ENCODE measurements at places on chromosomes 6 and 20.

DNA sequence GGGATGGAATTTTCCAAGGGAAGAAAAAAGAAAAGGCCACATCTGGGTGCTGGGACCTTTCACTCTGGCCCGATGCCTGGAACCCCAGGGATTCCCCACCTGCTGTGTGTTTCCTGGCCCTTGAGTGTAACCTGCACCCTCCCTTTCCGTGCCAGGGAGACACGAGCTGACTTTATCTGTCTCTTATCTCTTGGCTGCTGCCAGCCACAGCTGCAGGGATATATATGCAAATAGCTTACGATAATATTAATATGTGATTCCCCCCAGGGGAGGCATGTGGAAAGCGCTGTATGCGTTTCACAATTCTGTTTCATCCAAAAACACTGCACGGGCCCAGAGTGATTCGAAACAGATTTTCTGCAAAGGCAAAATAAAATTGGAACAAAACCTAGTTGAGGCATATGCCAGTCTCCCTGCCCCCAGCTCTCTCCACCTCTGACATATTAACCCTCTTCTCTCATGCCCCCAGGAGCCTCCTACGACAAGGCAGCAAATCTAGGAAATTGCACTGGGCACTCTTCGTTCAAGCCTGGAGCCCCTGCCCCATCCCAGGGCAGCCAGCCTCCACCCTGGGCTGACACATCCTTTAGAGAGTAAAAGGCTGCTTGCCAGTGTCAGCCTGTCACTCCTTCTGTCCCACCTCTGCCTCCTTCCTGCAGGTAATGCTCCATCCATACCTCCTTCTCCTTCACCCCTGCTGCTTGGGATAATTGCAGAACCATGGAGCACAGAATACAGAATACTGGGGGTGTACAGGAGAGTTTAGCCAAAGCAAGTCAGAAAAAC, 1.3 kb downstream of the RIPOR3 start:
- no peak for DNase-seq

DNA sequence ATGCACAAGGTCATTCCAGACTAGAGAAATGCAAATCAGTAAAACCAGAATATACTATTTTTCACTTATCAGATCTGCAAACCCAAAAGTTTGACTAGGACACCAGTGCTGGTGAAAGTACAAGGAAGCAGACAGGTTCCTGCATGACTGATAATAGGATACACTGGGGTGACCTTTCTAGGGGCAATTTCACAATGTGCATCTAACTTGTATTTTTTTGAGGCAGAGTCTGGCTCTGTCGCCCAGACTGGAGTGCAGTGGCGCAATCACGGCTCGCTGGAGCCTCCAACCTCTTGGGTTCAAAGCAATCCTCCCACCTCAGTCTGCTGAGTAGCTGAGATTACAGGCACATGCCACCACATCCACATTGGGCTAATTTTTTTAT, 11.4 kb downstream of the COMMD7 start:
- no peak for DNase-seq

- DNase-seq = no peak
Measured at GRCh38 chr20:7269452-7269851, 502.0 kb downstream of the BMP2 start.

GRCh38 chr20:50126662-50127061, 13.7 kb upstream of the UBE2V1 start:
- no peak for DNase-seq

DNA sequence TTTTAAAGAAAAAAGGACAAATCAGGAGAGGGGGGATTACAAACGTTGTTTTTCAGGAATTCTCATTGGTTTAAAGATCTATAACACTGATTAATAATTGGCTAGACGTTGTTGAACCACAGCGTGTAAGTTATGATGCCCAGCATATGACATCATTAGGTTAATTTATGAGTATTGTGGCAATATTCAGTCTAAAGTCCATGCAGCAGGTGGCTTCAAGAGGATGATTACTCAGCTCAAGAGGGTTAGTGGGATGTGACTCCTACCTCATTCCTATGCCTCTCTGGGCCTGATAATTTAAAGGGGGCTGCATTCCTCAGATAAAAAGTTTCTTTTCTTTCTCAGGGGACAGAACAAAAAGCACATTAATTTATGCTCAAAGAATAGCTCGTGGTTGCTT, 1309.0 kb downstream of the EPHA7 start:
- no peak for DNase-seq

- no peak for DNase-seq
Measured at GRCh38 chr20:19026901-19027644, 185.4 kb upstream of the SLC24A3 start.

GRCh38 chr20:5150226-5151076, 23.6 kb downstream of the CDS2 start:
- no peak for DNase-seq

DNA sequence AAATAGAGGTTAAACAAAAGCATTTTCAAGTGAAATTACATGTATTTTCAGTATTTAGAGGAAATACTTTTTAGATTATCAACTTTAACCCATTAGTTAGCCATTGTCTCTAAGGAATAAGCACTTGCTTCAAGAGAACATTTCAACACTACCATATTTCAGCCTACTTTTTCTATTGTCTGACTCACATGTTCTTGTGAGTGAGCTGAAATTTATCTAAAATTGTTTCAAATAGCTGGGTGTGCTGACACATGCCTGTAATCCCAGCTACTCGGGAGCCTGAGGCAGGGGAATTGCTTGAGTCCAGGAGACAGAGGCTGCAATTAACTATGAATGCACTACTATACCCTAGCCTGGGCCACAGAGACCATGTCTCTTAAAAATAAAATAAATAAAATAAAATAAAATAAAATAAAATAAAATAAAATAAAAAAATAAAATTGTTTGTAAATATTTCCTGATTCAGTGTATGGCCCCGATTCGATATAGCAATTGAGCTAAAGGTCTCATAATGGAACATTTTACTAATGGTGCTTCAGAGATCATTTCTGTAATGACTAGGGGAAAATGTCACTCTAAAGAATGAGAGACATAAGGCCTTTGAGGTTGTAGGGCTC, 324.6 kb upstream of the PLCB4 start:
- no peak for DNase-seq

DNA sequence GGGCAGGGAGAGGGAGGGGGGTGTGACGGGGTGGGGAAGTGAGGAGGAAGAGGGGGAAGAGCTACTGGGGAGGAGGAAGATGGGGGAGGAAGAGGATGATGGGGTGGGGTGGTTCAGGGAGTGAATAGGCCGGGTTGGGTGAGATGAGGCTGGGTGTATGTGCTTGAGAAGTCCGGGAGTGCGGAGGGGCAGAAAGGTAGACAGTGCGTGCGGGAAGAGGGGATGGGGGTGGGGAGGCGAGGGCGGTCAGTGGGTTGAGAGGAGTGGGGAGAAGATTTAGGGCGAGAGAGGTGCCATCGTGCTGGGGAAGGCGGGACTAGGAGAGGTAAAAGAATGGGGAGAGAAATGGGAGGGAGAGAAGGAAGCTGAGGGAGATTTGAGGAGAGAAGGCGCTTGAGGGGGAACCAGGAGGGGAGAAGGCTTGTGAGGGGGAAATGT, 30.9 kb upstream of the NOTCH4 start:
- no peak for DNase-seq

GRCh38 chr20:63750807-63751470, 11.4 kb downstream of the SLC2A4RG start:
- DNase-seq = peak; percentile 68

DNA sequence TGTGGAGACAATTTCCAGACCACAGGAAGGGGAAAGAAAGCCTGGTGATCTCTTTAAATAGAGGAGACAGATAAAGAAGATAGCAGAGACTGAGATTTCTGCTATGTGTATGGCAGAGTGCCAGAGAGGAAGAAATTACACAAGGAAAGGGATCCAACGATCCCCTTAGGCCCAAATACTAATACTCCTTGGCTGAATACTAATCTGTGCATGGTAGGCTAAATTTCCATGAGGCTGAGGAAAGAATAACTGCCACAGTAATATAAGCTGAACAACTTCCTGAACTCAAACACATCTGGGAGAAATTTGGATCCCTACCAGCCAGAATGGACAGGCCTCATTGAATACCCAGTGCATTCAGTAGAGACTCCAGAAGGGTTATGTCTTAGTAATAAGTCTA, 83.3 kb upstream of the TNFAIP3 start:
- DNase-seq = no peak

DNA sequence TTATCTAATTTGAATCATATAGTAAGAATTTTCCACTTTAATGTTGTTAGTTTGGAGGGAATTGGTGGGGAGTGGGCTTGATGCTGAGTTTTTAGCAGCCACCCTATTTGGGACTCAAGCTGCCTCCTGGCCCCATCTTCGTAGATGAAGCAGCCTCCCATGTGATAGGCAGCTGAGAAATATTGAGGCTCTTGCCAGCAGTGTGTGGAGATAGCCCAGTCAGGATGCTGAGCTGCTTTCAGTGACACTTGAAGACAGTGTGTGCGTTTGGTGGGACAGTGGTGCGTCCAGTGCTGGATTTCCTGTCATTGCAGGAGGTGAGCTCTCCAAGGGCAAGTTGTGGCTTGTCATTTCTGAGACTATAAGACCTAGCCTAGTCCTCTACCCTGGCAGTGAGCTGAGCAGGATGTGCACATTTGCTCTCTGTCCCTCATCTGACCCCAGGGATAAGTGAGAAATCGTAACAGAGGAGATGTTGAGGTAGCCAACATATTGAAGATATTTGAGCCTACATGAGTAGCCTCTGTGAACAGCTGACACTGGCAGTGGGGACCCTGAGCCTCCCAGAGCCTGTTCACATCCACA, 47.9 kb upstream of the RNF8 start:
- no peak for DNase-seq

- DNase-seq = no peak
Measured at GRCh38 chr20:34233687-34234086, 7.5 kb upstream of the ASIP start.

- no peak for DNase-seq
Measured at GRCh38 chr6:80922916-80923455, 816.5 kb downstream of the BCKDHB start.

GRCh38 chr20:37425103-37425625, 79.2 kb downstream of the SRC start:
- DNase-seq = no peak

GRCh38 chr20:54290636-54291035, 82.7 kb downstream of the PFDN4 start:
- DNase-seq = no peak

- DNase-seq = no peak
Measured at GRCh38 chr6:11538052-11538818, 686 bp downstream of the TMEM170B start.

DNA sequence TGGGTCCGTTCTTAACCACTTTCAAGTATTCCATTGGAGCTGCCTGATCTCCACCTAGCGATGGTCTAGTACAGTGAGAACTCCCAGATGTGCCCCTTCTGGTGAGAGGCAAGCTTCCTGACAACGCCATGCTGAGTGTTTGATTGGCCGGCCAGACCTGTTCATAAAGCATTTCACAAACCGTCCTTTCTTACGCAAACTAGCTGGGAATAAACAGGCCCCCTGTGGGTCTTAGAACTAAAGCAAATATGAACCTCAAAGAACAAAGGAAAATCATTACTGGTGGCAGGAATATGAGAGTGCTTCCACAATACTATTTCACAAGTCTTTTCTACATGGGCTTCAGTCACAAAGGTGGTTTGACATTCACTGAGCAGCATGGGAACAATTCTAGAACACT, 15.6 kb upstream of the GCNT2 start:
- DNase-seq = no peak

DNA sequence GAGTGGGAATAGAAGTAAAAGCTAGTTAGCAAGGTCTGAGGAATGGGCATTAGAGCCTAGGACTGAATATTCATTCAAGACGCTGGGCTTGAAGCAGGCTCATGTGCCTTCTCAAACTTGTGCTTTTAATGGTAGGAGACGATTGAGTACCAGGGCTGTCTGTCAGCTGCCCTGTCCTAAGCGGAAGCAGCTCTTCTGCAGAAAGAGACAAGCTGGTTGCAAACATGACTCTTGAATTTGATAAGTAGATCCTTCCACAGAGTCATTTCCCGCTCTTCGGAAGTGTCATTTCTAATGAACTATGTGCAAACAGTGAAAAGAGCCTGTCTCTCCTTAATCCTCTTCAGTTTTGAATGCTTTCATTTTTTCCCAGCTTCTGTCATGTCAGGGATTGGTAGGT, 176.4 kb downstream of the TFAP2B start:
- no peak for DNase-seq

GRCh38 chr6:108568551-108569305, 8.0 kb downstream of the FOXO3 start:
- no peak for DNase-seq

DNA sequence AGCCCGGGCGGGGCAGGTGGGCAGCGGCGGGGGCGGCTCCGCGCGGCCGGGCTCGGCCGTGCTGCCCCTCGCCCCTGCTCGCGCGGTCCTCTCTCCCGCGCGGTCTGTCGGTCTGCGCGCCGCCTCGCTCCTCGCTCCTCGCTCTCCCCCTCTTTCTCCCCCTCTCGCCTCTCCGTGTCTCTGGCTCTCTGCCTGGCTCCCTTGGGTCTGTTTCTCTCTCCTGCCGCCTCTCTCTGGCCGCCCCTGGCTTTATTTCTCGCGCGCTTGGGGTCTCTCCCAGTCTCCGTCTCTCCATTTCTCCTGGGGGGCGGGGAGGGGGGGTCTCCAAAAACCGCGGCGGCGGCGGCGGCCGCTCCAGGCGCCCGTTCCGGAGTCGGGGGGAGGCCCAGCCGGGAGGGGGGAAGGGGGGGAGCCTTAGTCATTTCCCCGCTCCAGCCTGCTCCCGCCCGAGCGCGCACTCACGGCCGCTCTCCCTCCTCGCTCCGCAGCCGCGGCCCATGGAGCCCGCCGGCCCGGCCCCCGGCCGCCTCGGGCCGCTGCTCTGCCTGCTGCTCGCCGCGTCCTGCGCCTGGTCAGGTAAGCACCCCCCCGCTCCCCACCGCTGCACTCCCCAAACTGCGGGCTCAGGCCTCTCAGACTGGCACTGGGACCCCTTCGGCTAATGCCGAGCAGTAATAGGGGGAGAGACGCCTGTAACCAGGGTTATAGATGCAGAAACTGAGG, at the start of gene SIRPA:
Gene SIRPA, plus strand, starts transcription at position 457 of the 723 bp plus-strand sequence. Its CDS starts 41 bp downstream, at position 498.
- no peak for DNase-seq

GRCh38 chr20:32285621-32286371, 8.3 kb downstream of the KIF3B start:
- DNase-seq = peak; percentile 84

- DNase-seq = no peak
Measured at GRCh38 chr6:99305021-99305554, 44.4 kb downstream of the FAXC start.

DNA sequence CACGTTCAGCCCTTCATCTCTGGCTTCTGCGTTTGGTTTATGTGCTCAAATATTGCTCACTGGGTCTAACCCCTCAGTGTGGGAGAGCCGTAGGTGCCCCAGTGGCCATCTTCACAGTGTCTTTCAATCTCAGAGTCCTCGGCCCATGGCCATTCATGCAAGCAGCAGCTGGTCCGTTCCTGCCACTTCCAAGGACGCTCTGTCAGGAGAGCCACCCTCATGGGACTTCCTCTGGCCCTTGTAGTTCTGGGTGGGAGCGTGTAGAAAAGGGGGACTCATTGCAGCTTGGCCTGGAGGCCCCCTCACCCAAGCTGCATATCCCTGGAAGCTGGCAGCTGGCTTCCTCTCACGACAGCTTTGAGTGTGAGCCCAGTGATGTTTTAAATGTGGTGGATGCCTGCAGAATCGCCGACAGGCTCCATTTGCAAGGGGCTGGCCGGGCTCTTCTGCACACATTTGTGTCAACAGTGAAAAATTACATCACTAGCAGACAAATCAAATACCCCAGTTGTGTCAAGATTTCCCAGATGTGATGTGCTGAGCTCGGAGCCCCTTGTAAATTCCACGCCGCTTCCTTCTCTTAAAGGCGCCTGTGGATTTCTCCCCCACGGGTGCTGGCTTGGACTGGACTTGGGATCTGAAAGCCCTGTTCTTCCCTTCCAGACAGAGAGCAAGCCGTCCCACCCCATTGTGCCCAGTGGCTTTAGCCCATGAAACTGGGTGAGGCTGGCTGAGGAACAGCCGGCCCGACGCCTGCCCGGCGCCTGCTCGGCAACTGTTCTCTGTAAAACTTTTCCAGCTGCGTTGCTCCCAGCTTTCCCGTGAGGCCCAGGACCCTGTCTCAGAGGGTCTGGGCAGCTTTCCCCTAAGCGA, 360.1 kb downstream of the TAF4 start:
- no peak for DNase-seq
